Esophagus mucosa (tissue), 1 donor: ENCODE measurements at places on chromosomes 5 and 9. TPM values are rescaled to one million over a fixed set of nuclear protein-coding genes. Genes with fewer than 3 reads are reported as not detected.

GRCh38 chr9:90878562-90878961, 76.9 kb downstream of the SYK start:
- peak; percentile 90 for ATAC-seq

DNA sequence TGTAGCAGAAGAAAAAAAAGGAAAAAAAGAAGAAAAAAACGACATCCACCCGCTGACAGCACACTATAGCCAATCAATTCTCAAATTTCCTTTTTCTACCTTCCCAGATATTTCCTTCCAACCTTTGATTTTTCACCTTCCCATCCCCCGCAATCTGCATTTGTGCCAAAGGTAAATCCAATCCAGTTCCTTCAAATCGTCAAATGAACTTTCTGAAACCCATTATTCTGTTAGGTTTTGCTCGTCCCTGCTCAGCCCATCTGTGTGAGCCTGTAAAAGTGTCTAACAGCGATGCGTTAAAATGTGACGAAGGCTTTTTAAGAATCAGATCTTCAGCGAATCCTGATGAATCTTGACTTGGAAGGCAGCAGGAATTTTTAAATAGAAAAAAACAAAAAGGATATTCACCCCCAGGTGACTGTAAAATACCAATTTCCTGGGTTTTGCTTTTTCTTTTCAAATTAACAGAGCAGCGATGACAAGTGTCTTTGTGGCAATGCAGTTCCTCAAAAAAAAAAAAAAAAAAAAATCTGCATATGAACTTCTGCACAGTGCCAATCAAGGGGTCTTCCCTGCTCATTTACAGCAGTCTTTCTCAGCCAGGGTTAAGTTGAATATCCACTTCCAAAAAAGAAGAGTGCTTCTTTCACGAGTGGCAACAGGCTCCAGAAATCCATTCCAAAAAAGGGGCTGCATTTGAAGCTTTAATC, 367 bp upstream of the SHC3 start:
- no peak for ATAC-seq

- ATAC-seq: no peak
Measured at GRCh38 chr5:149011084-149011483, 51.8 kb downstream of the SH3TC2 start.

- ATAC-seq: no peak
Measured at GRCh38 chr5:59709346-59709821, 184.1 kb downstream of the PDE4D start.

DNA sequence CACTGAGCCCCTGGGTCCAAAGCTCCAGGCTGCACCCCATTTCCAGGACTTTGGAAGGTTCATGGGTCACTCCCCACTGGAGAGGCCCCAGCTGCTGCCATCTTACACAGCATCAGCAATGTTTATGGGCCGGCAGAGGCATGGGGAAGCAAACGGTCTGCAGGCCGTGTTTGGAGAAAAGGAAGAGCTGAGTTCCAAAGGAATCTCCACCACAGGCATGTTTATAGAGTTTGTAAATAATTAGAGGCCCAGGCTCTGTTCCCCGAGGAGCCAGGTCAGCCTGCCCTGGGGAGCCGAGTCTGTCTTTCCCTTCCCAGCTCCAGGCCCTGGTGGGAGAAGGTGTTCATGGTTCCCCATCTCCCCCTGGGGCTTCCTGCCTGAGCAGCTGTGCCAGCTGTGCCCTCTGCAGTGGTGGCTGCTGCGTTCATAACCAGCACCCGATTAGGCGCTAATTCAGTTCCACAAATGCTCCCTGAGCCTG, 64.8 kb downstream of the COL27A1 start:
- ATAC-seq: no peak

GRCh38 chr5:53350368-53350767, 130.1 kb upstream of the FST start:
- no peak for ATAC-seq

DNA sequence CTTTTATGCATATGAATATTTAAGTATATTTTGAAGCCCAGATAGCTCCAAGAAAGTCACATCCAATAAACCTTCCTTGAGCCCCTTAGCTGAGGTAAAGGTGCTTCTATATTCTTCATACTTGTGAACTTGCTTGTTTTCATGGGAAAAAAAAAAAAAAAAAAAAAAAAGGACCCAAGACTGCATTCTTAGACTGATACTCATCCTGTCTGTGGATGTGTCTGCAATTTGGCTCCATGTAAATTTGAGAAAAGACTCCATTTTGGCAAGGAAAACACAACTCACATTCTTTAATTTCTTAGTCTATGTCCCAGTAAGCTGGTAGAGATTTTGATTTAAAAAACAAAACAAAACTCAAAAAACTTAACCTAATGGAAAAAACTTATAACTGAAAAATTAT, 238.3 kb downstream of the FBXL17 start:
- ATAC-seq: no peak

DNA sequence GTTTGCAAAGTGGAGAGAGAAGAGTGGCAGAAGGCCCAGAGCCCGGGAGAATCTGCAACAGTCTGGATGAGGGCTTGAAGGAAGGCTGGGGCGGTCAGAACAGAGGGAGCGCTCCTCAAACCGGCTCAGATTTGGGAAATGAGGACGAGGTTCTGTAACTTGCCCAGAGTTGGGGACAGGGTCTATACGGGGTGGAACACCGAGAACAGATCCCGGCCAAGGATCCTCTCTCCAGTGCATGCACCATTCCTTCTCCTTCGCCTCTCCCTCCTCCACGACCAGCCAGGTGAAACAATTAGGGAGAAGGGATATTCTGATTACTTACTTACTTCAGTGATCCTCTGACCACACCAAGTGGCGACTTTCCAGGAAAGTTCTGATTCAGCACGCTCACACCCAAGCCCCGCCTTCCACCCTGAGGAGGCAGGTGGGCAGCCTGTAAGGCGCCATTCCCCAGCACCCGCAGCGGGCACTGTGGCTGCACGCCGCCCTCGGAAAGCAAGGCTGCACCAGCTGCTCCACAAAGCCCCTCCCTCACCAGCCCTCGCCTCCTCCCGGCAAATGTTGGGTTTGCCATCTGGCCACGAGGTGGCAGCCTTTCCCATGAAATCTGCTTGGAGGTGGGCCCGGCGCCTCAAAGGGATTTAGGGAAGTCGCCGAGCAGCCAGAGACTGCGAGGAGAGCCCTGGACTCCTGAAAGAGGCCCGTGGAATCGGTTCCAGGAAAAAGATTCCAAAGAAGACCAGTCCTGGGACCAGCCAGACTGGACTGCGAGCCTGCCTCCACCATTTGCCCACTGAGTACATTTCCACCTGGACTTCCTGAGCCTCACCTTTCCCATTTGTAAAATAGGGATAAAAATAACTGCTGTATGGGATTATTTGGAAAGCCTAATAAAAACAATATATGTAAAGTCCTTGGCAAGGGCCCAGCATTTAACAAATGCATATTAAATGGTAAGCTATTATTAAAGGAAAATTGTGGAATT, 22.2 kb upstream of the WWC1 start:
- peak; percentile 89 for ATAC-seq

- ATAC-seq: no peak
Measured at GRCh38 chr9:134963546-134963945, 45.8 kb upstream of the FCN1 start.

DNA sequence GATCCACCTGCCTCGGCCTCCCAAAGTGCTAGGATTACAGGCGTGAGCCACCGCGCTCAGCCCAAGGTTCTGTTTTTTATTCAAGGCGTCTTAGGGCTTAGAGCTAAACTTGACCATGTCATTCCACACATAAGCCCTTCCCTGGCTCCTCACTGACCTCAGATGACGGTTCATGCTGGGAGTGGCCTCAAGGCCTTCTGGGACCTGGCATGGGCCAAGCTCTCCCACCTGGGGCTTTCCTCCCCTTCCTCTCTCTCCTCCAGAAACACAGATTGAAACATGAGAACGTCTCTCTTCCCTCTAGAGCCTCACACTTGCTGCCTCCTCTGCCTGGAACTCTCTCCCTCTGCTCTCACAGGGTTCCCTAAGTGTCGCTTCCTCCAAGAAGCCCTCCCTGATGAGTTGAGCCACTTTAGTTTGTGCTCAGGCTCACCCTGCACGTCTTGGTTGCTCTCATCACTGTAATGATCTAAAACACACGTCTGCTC, 155.6 kb upstream of the IER5L start:
- ATAC-seq: peak; percentile 56

- ATAC-seq: no peak
Measured at GRCh38 chr9:110599468-110599867, 19.9 kb upstream of the SVEP1 start.

DNA sequence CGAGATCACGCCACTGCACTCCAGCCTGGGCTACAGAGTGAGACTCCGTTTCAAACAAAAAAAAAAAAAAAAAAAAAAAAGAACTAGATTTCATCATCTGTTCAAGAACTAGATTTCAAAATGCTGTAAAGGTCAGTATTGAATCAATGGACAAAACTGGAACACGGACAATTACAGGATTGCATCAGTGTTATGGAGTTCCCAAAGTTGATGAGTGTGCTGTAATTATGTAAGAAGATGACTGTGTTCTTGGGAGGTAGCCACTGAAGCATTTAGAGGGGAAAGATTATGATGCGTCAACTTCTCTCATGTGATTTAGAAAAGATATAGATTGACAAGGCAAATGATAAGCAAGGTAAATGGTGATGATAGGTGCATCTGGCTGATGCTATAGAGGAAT, 6.5 kb downstream of the FAM240B start:
- ATAC-seq: peak; percentile 44

DNA sequence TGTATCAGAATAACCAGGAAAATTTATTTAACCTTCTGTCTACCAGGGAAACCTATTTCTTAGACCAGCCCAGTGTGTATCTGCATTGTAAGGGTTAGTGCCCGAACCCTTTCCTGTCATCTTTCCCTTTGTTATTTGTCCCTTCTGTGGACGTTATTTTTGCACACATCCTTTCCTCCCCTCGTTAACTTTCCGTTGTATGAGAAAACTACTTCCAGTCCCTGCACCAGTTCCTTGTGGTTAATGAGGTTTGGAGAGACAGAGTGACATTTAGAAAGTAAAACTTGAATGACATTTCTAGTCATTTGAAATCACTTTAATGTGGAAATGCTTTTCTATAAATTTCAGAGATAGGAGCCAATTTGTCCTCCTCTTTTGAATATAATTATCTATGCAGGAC, 4.3 kb upstream of the IFNB1 start:
- no peak for ATAC-seq

- ATAC-seq: peak; percentile 44
Measured at GRCh38 chr5:138632900-138633489, 57.8 kb upstream of the HSPA9 start.

DNA sequence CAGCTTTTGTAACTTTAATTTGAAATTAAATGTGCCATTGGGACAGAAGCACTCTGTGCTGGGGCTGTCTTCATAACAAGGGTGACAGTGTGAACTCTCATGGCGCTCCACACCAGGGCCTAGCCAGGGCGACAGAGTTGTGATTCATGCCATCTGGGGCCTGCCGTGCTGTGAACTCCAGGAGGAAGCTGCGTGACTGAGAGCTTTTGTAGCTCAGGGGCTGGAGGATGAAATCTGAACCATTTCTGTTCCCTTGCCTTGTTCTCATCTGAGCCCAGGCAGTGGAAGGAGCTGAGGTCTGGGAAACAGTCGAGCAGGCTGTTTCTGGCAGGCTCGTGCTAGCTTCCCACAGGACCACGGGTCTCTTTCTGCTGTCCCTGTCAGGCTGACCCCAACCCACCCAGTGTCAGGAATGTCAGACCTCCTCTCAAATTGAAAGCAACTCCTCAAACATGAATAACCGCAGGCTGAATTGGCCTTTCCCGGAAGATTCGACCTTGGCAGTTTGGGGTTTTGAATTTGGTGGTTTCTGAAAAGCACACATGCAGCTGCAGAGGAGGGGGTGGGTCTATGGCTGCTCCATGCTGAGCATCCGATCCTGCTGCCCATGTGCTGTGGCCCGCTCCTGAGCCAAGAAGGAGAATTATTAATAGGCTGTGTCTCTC, 69.2 kb upstream of the RPS23 start:
- no peak for ATAC-seq

GRCh38 chr5:13408616-13409015, 535.9 kb downstream of the DNAH5 start:
- ATAC-seq: no peak

Gene CTXN3
- 0.24 TPM for total RNA-seq

Gene PLGRKT
- 28.1 TPM for total RNA-seq

Gene SPINK5
- total RNA-seq: 509 TPM

Gene MAP1B
- total RNA-seq: 8.4 TPM
